ENCODE measurements at places on chromosomes 11 and 22. TPM values are rescaled to one million over a fixed set of nuclear protein-coding genes. Genes with fewer than 3 reads are reported as not detected.

HSPB2 gene
- total RNA-seq: 3.2 TPM

GRCh38 chr11:68684385-68685356 is at the start of gene GAL:
GAL (plus strand) TSS chr11:68684544; CDS start chr11:68684924, 380 bp downstream.
- DNase-seq: no peak

KRTAP5-2 gene
- 3.1 TPM for total RNA-seq

FGF4 gene
- total RNA-seq: not detected

GRCh38 chr11:128291835-128292234 is 295.5 kb downstream of the ETS1 start:
- DNase-seq: no peak

All from skin of body (tissue), 3 donors.